Memory B cell (primary cell): ENCODE measurements at places on chromosomes 7 and 10.
A peak's percentile ranks its signal among the peaks of the same experiment; 100 is the strongest.

DNA sequence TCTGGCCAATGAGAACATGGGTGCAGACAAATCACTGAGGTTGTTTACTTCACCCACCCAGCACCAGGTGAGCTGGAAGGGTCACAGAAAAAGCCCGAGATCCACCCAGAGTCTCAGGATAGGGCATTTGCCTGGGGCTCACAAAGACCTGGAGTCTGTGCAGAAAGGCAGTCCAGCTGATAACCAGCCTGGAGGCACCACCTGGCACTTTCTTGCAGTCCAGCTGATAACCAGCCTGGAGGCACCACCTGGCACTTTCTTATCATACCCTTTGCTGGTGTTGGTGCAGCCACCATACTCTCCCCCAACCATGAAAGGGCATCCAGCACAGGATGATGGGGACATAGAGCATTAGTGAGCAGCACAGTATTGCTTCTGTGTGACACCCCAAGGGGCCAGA, 104.1 kb downstream of the PPP1R3C start:
- peaks cover 7% of the 10 kb centered on the region for H3K27me3 ChIP-seq
- DNase-seq = no peak
- H3K4me1 ChIP-seq = no peaks in the 10 kb centered on the region

DNA sequence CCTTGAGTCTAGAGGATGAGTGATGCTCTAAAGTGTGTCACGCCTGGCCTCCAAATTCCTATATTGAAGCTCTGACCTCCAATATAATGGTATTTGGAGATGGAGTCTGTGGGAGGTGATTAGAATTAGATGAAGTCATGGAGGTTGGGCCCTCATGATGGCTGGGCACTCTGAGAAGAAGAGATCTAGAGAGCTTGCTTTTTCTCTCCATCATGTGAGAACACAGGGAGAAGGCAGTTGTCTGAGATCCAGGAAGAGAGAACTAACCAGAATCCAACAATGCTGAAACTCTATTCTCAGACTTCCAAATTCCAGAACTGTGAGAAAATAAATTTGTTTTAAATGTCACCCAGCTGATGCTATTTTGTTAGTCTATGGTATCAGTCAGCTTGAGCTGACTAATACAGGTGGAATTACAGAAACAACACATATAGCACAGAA, 15.1 kb downstream of the RNF216 start:
- H3K4me1 ChIP-seq = peaks cover 21% of the 10 kb centered on the region
- peaks cover 5% of the 10 kb centered on the region for H3K36me3 ChIP-seq
- no peak overlapping the region for H3K4me3 ChIP-seq

GRCh38 chr10:102068216-102068615, 3.1 kb downstream of the HPS6 start:
- DNase-seq = no peak
- peaks cover 24% of the 10 kb centered on the region for H3K4me1 ChIP-seq
- H3K4me3 ChIP-seq = no peak overlapping the region
- no peaks in the 10 kb centered on the region for H3K27me3 ChIP-seq

- H3K36me3 ChIP-seq = peaks cover 23% of the 10 kb centered on the region
- H3K27me3 ChIP-seq = no peaks in the 10 kb centered on the region
- H3K27ac ChIP-seq = no peak overlapping the region
- H3K4me3 ChIP-seq = no peak overlapping the region
Observed at GRCh38 chr7:696812-697551, 29.5 kb upstream of the DNAAF5 start.

DNA sequence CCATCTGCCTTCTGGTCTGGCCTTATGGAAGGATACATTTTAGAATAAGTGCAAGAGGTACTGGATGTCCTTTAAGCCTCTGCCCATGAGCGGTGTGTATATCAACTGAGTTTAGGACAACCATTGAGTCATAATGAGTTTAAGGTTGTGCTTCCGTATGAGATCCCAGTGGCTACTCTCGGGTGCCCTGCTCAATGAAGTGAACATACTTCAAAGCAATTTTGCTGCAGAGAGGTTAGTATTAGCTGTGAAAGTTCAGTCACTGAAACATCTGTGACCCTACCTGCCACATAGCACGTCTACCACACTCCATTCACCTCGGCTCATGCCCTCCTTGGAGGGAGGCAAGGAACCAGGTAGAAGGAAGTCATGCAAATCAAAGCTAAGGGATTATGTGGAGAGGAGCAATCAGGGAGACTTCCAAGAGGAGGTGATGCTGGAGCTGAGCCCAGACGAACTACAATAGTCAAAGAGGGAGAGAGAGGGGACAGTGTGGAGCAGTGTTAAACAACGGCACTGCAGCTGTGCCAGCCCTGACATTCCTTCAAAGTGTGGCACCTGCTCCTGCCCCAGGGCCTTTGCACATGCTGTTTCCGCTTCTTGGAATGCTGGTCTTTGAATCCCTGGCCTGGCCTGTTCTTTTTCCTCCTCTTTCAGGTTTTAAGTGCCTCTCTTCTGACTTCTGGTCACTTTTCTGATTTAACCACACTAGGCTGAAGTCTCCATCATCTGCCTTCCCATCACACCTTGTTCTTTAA, 25.4 kb downstream of the BTBD16 start:
- peaks cover 2% of the 10 kb centered on the region for H3K4me1 ChIP-seq
- H3K36me3 ChIP-seq = no peaks in the 10 kb centered on the region
- DNase-seq = no peak
- H3K4me3 ChIP-seq = no peak overlapping the region
- peaks cover 13% of the 10 kb centered on the region for H3K27me3 ChIP-seq

GRCh38 chr10:26448292-26448691, 10.2 kb downstream of the APBB1IP start:
- peak overlapping the region; percentile 99 for H3K27ac ChIP-seq
- H3K36me3 ChIP-seq = peaks cover 23% of the 10 kb centered on the region
- H3K27me3 ChIP-seq = no peaks in the 10 kb centered on the region
- peak overlapping the region; percentile 74 for H3K4me3 ChIP-seq
- peaks cover 63% of the 10 kb centered on the region for H3K4me1 ChIP-seq

GRCh38 chr7:138981332-138982203, at the start of gene KIAA1549:
TSS of gene KIAA1549 (minus strand) at chr7:138981389. CDS start at chr7:138981269, 120 bp downstream.
- H3K4me1 ChIP-seq = peaks cover 14% of the 10 kb centered on the region
- H3K27ac ChIP-seq = peak within 1 kb of the TSS; percentile 64
- H3K27me3 ChIP-seq = peaks cover 24% of the 10 kb centered on the region
- peak; percentile 39 for DNase-seq
- H3K36me3 ChIP-seq = no peaks in the 10 kb centered on the region

DNA sequence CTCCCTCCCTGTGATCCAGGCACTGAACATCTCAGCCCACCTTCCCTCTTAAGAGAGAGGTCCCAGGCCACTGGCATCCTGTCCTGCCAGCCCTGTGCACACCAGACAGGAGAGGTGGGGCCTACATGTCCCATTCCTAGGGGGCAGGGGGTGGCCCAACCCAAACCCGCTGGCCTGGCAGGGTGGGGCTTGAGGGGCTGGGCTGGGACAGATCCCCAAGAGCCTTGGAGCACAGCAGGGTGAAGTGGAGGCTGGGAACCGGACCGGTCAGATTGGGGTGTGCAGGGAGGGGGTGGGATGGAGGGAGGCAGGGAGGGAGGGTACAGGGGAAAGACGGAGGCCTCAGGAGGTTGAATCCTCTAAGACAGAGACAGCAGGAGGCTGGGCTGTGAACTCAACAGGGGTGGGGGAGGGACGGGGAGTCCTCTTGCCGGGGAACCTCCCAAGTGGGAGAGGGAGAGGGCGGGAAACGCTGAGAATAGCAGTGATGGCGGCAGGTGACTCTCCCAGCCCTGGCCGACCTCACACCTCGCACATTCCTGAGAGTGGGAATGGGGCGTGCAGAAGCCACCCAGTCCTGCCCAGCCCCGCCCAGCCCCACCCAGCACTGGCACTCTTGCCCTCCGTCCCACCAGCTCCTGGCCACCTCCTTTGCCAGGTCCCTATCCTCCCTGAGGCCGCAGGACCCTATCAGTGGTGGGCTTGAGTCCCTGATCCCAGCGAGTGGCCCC, 6.7 kb downstream of the TSC22D4 start:
- peaks cover 14% of the 10 kb centered on the region for H3K36me3 ChIP-seq
- H3K4me3 ChIP-seq = no peak overlapping the region
- H3K27ac ChIP-seq = peak overlapping the region; percentile 40
- H3K4me1 ChIP-seq = peaks cover 32% of the 10 kb centered on the region
- no peak for DNase-seq

GRCh38 chr10:50506861-50507573, 116.7 kb downstream of the SGMS1 start:
- H3K27me3 ChIP-seq = no peaks in the 10 kb centered on the region
- H3K36me3 ChIP-seq = peaks cover 11% of the 10 kb centered on the region
- H3K4me1 ChIP-seq = peaks cover 37% of the 10 kb centered on the region

- peaks cover 6% of the 10 kb centered on the region for H3K4me1 ChIP-seq
- no peak overlapping the region for H3K4me3 ChIP-seq
- peaks cover 17% of the 10 kb centered on the region for H3K36me3 ChIP-seq
- H3K27me3 ChIP-seq = no peaks in the 10 kb centered on the region
- DNase-seq = no peak
Observed at GRCh38 chr10:132659206-132660091, 121.9 kb downstream of the INPP5A start.

GRCh38 chr7:25752154-25752553, 399.8 kb upstream of the NFE2L3 start:
- no peak overlapping the region for H3K27ac ChIP-seq
- no peaks in the 10 kb centered on the region for H3K36me3 ChIP-seq
- H3K4me3 ChIP-seq = no peak overlapping the region
- H3K4me1 ChIP-seq = no peaks in the 10 kb centered on the region
- H3K27me3 ChIP-seq = peaks cover 5% of the 10 kb centered on the region

DNA sequence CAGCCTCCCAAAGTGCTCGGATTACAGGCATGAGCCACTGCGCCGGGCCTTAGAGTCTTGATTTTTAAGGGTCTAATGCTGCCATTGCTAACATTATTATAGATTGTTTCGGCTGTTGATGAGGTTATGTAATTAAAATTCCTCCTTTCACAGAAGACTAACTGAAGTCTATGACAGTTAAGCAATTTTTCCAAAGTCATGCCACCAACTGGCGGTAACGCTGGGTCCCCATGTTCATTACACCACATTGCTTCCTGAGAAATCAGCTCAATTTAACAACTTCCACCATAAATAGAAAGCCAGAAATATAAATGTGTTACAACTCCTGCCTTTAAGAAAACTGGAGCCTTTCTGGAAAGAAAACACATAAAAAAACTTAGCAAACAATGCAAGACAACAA, 3.5 kb downstream of the ERLIN1 start:
- H3K27ac ChIP-seq = no peak overlapping the region
- H3K36me3 ChIP-seq = peaks cover 20% of the 10 kb centered on the region
- H3K4me3 ChIP-seq = no peak overlapping the region
- peaks cover 29% of the 10 kb centered on the region for H3K4me1 ChIP-seq

- peaks cover 9% of the 10 kb centered on the region for H3K27me3 ChIP-seq
- H3K4me3 ChIP-seq = no peak overlapping the region
- no peak for DNase-seq
- peaks cover 2% of the 10 kb centered on the region for H3K4me1 ChIP-seq
- H3K27ac ChIP-seq = no peak overlapping the region
Observed at GRCh38 chr10:71277914-71278665, 41.0 kb upstream of the SLC29A3 start.

DNA sequence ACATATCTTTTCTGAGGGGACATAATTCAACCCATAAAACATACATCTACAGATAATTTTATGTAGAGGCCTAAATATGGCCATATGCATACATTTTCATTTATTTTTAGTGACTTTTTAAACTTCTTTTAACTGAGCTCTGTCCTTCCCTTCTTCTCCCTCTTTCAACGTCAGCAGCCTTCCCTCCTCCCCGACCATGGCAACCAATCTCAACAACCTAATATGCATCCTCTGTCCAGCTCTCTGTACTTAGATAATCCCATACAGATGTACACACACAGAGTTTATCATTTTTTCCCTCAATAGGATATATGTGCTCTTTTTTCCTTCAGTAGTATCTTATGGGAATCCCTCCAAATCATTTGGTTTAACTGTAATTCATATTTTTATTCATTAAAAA, 94.3 kb downstream of the CCDC71L start:
- no peak for DNase-seq
- H3K4me3 ChIP-seq = no peak overlapping the region
- no peaks in the 10 kb centered on the region for H3K36me3 ChIP-seq
- H3K27ac ChIP-seq = no peak overlapping the region
- H3K4me1 ChIP-seq = no peaks in the 10 kb centered on the region

DNA sequence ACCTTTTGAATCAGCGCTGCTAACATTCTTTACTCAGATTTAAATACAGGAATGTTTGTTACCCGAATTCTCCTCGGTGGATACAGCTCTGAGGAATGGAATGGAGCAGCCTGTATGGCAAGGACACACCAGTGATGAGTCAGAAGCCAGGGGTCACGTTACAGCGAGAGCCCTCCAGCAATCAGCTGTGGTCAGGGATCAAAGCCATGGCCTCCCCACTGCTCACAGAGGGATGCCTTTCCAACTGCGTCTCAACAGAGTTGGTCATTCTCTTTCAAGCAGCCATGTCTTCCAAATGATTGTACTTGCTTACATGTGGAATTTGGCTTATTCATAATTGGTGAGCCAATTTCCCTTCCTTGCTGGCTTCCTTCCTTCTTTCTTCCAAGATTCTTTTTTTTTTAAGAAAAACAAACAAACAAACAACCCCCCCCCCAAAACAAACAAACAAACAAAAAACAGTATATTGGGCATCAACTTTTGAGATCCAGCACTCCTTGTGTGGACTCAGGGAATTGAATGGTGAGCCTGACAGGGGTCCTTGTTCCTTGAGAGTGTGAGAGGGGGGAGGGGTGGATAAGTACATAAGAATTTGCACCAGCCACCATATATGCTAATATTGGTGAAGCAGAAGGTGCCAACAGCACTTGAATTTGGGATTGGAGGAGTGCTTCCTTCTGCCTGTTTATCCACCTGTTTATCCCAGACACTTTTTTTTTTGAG, 100.2 kb downstream of the ATXN7L1 start:
- no peaks in the 10 kb centered on the region for H3K36me3 ChIP-seq
- H3K27me3 ChIP-seq = peaks cover 6% of the 10 kb centered on the region
- H3K4me3 ChIP-seq = no peak overlapping the region
- H3K4me1 ChIP-seq = peaks cover 4% of the 10 kb centered on the region
- DNase-seq = no peak

DNA sequence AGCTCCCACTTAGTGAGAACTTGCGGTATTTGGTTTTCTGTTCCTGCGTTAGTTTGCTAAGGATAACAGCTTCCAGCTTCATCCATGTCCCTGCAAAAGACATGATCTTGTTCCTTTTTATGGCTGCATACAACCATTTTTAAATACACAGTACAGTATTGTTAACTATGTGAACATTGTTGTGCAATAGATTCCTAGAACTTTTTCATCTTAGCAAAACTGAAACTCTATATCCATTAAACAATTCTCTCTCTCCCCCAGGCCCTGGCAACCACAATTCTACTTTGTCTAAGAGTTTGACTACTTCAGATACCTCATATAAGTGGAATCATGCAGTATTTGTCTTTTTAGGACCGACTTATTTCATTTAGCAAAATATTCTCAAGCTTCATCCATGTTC, 72.4 kb upstream of the CAPZA2 start:
- H3K27me3 ChIP-seq = peaks cover 4% of the 10 kb centered on the region
- no peak overlapping the region for H3K27ac ChIP-seq
- DNase-seq = no peak
- no peaks in the 10 kb centered on the region for H3K36me3 ChIP-seq

- no peak overlapping the region for H3K27ac ChIP-seq
- H3K36me3 ChIP-seq = peaks cover 18% of the 10 kb centered on the region
- no peaks in the 10 kb centered on the region for H3K27me3 ChIP-seq
Observed at GRCh38 chr7:96310110-96310509, 11.8 kb downstream of the SLC25A13 start.

GRCh38 chr10:6470894-6471618, 109.0 kb downstream of the PRKCQ start:
- H3K27me3 ChIP-seq = peaks cover 11% of the 10 kb centered on the region
- peaks cover 3% of the 10 kb centered on the region for H3K4me1 ChIP-seq
- H3K27ac ChIP-seq = no peak overlapping the region

GRCh38 chr10:31140716-31141115, 109.1 kb upstream of the ZNF438 start:
- no peak for DNase-seq
- H3K27ac ChIP-seq = no peak overlapping the region
- peaks cover 4% of the 10 kb centered on the region for H3K27me3 ChIP-seq
- H3K4me3 ChIP-seq = no peak overlapping the region
- peaks cover 8% of the 10 kb centered on the region for H3K4me1 ChIP-seq
- H3K36me3 ChIP-seq = no peaks in the 10 kb centered on the region
